Neural crest cell (in vitro differentiated cells): ENCODE measurements at places on chromosomes 16 and 17. TPM values are rescaled to one million over a fixed set of nuclear protein-coding genes. Genes with fewer than 3 reads are reported as not detected.

- peak; percentile 30 for DNase-seq
Measured at GRCh38 chr16:3961449-3961849, 80.9 kb upstream of the CREBBP start.

Gene CSH1
- not detected in 2 replicates for total RNA-seq

Gene CORO1A
- total RNA-seq: 25.2 and 25.8 TPM in 2 replicates

GRCh38 chr17:34671191-34671590, 91.8 kb downstream of the TMEM132E start:
- no peak for DNase-seq

Gene LITAFD
- not detected in 2 replicates for total RNA-seq

Gene CENPT
- 78.2 and 83.5 TPM in 2 replicates for total RNA-seq

DNA sequence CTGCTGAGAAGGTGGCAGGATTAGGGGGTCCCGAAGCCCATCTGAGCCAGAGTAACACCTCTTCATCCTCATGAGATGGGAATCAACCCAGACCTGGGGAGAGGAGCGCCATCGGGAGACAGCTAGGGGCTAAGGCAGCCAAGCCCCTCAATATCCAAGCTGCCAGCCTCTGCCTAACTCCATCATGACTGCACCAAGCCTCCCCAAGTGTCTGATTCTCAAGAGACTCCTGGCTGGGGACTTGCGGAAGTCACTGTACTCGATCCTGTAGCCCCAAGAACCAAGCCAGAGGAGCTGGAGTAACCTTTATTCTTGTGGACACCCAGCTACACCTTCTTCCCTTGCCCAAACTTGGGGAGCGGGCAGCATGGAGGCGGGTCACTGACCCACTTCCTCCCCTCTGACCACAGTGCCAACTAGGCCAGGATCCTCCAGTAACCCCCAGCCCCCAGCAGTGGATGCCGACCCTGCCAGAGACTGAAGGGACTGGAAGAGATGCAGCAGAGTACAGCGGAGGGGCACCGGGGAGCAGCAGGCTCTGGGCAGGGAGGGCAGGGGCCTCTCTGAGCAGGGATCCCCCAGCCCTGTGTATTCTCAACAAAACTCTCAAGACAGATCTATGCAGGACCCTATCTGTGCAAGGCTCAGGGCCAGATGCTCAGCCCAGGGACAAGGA, 13.3 kb downstream of the HDAC5 start:
- no peak for DNase-seq

Gene PRAC2
- not detected in 2 replicates for total RNA-seq

DNA sequence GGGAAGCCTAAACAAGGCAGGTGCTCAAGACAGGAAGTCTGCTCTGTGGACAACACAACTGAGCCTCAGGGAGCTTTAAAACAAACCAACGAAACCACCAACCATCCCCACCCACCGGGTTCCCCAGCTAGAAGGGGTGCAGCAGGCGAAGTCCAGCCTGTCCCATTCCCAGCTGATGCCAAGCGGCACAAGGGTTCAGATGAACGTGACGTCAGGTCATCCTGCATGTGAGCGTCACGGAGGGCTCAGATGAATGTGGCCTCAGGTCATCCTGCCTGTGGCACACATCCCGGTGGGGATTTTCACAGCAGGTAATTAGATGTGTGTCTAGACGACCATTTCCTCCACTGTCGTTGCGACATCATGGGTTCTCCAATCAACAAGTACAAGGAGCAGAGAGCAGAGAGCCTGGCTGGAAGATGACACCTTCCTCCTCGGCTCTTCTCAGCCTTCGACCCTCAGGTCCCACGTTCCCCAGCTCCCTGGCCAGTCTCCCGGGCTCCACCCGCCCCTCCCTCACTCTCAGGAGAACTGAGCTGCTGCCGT, 246.5 kb downstream of the FOXL1 start:
- DNase-seq: no peak

DNA sequence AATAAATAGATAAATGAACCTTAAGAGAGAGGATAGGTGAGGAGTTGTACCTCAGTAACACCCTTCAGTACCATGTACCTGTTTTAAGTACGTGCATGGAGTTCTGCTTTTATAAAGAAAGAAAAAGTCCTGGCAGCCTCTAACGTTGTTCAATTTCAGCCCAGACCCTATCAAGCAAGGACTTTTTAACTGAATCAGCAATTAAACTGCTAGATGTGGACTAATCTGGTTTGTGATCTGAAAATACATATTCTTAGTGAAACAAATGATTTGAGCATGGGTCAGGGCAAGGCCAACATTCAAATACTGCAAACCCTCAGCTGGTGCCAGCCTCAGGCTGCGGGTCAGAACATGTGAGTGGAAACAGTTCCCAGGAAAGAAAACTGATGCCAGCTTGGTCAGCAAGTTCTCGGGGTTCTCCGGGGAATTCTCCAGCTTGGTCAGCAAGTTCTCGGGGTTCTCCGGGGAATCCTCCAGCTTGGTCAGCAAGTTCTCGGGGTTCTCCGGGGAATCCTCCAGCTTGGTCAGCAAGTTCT, 84.5 kb downstream of the MRM3 start:
- DNase-seq: no peak

- DNase-seq: peak; percentile 88
Measured at GRCh38 chr17:45060797-45061605, at the start of gene NMT1. Gene NMT1, plus strand, starts transcription at chr17:45061317. Its CDS starts 13 bp downstream, at chr17:45061330.

DNA sequence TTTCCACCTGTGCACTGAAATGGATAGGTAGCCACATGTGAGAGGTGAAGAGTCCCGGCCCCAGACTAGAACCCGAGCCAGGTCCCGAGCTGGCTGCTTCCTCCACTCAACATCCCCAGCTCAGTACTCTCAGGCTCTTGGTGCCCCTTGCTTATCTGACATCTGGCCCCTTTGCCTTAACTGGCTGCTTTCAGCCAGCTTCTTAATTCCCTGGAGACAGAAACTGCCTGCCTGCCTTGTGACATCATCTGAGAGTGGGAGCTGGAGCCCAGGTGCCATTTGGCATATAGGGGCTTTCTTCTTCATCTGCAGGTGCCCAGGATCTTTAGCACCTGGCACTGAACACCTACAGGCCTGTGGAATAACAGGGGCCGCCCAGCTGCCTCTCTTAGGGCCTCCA, 8.9 kb downstream of the CHAD start:
- DNase-seq: no peak

- peak; percentile 55 for DNase-seq
Measured at GRCh38 chr17:31388770-31389656, 2.5 kb upstream of the RAB11FIP4 start.

- DNase-seq: no peak
Measured at GRCh38 chr16:63473725-63474124, 1437.5 kb upstream of the CDH8 start.

Gene CCL5
- total RNA-seq: not detected in 2 replicates

DNA sequence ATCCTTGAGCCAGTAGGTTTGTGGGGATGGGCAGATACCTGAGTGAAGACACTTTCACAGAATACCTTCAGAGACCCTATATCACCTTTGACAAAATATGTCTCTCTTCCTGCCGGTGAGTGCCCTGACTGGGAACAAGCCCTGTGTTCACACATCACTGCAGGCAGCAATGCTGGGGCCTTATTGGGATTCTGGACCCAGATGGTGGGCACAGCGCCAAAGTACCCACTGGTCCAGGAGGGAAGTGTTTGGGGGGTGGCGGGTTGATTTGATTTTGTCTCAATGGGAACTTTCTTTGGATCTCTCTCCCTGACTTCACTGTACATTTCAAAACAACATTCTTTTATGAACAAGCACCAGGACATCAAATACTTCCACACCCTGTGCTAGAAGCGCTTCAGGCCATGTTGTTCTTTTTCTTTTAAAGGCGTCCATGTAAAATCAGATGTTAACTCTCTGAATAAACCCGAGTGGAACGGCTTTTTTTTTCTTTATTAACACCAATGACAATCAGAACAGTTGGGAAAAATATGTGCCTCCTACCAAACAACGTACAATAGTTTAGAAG, 62.4 kb upstream of the AKTIP start:
- DNase-seq: no peak

Gene PLA2G10
- not detected in 2 replicates for total RNA-seq

- DNase-seq: no peak
Measured at GRCh38 chr17:13593021-13593751, 8.5 kb downstream of the HS3ST3A1 start.

Gene ALOX12B
- total RNA-seq: not detected in 2 replicates

DNA sequence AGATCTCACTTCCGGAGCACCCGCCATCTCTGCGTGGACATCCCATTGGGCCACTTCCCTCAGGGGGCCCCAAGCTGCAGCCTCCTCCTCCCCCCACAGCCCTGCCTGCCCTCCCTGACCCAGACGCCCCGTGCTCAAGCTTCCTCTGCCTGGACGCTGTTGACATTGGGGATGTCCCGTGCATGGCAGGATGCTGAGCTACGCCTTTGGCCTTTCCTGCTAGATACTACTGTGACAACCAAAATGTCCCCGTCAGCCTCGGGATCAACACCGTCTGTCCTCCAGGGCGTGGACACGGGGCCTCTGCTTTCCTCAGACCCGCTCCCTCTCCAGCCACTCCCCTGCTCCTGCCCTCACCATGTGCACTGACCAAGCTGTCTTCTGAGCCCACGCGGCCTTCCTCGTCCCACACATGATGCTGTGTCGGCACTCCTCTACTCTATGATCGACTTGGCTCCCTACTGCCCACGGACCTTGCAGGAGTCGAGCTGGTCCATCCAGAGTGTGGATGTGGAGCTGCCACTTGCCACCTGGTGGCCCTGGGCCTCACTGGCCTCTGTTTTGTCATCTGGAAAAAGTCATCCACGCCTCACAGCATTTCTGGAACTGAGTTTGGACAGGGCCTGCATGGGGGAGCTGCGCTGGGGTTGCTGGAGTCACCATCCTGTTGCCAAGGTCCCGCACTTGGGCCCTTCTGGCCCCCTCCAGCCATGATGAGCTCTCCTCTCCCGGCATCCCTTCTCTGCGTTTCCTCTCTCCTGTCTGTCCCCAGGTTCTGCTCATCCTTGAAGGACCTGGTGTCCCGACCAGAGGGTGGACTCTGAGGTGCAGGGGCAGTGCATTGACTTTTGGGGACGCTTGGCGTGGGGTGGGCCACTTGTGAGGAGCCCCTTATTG, 221.7 kb upstream of the CIBAR2 start:
- no peak for DNase-seq

DNA sequence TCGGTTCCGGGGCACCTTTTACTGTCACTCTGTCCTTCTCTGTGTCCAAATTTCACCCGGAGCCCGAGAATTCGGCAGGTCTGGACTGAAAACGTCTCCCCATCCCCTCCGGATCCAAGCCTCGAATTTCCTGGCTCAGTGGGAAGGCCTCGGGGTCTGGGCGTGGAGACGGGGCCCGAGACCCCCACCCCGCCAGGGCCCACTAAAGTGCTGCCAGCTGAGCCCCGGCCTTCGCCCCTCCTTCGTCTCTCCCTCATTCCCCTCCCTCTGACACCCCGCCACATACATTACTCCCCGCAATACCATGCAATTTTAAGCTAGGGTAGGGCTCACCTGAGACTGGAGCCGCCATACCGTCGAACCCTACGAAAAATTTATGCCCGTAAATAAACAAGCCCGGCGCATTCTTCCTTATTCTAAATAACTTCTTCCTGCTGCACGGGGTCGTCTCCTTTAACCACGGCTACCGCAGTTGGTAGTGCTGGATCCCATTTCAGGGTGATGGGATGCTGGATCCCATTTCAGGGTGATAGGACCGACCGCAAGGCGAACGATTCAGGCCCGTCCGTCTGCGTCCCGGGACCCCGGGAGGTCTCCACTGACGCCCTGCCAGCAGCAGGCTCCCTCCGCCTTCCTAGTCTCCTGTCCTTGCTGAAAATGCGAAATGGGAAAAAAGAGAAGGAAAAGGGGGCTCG, 4.4 kb upstream of the OR1F1 start:
- no peak for DNase-seq

DNA sequence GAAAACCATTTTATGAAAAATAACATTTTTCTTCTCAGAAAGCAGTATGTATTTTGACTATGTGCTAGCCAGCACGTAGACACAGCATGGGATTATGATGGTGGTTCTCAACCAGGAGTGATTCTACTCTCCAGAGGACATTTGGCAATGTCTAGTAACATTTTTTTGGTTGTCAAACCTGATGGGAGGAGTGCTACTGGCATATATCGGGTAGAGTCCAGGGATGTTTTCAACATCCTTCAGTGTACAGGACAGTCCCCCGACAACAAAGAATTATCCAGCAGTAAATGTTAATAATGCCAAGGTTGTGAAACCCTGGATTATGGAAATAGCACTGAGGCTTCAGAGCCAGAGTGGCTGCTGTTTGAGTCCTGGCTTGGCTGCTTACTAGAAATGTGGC, 27.7 kb downstream of the AP2B1 start:
- no peak for DNase-seq

Gene WWP2
- total RNA-seq: 48.7 and 55.1 TPM in 2 replicates

DNA sequence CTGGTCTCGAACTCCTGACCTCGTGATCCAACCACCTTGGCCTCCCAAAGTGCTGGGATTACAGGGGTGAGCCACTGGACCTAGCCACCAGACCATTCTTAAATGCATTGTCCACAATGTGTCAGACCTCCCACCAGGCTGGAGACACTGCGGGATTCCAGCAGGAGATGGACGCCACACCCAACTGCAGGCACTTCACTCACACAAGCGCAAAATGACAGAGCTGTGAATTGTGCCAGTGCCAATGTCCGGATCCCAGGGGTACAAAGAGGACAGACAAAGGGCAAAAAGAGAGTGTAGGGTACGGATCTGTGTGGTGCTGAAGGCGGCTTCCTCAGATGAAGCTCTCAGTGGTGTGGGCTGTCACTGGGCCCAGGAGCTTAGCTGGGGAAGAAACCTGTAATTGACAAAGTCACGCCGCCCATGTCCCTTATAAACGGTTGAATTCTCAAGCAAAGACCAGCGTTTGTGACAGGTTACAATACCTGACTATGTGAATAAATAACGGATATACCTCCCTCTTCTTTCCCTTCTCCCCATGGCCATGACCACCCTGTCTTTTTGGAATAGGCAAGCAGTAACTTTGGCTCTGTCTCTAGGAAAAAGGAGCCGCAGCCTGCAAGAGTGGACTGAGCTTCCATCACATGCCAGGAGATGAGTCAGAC, 40.0 kb downstream of the HS3ST3A1 start:
- no peak for DNase-seq
